ENCODE measurements at places on chromosomes 12 and 14.

GRCh38 chr12:124481772-124482566 is 85.4 kb downstream of the NCOR2 start:
- no peak for DNase-seq

DNA sequence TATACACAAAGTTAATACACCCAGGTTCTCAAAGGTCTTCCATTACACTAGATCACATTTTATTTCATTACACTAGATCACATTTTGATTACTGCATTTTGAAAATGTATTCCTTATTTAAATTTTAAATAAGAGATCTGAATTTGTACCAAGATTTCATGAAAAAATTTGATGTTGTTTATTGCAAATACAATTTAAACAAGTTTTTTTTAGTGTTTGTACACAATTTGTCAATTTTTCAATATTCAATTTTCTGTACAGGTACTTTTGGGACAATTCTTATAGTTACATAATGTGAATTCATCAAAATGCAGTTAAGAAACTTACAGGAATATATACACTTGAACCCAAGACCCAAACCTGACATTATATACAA is 14.3 kb downstream of the SLC38A2 start:
- no peak for DNase-seq

DNA sequence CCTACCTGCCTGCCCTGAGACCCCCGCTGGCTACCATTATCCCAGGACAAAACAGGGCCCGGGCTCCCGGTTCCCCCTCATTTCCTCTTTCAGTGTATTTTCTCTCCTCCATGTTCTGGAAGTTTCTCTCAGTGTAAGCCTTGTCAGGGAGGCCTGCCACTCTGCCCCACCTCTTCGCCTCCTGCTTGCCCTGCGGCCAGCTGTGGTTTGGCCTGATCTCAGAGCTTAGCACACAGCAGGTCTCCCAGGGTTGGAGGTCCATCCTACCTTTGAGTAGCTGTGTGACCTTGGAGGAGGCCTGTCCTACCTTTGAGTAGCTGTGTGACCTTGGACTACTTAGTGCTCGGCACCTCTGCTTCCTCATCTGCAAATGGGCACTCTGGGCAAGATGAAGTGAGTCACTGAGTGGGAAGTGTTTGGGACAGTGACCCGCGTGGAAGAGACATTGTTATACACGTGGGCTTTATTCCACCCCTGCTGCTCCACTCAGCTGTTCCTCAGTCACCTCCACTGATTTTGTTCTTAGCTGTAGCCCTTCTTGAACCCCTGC is 212.7 kb downstream of the ZFP36L1 start:
- DNase-seq: no peak

DNA sequence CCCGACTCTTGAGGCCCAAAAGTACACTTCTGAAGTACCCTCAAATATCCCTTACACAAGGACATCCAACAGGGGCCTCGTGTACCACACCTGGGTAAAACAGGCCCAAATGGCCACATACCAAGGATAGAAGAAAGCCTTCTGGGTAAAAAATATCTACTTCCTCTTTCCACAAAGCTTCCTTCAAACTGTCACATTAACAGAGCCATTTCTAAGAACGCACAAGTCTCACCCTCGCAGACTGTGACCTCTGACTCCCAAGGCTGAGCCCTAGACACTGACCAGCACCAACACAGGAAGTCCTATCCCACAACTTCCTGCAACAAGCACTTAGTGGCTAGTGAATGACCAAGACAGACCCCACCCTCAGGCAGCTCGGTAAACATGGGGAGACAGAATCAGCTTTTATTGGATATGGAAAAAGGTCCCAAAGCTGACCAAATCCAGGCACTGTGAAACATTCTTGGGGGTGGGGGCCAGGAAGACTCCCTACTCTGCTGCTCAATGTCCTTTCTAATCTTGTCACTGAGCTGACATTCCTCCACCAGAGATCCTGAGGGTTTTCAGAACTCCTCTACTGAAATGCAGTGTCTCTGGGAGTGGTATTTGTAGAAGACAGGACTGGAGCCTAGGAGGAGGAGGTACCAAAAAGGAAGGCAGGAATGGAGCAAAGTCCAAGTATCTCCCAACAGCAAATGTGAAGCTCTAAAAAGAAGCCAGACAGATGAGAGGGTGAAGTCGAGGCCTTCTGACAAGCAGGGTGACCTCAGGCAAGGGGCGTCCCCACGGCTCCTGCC is 15.9 kb downstream of the KCTD10 start:
- no peak for DNase-seq

GRCh38 chr14:104799244-104800014 is 1.5 kb upstream of the ZBTB42 start:
- DNase-seq: peak; percentile 20

DNA sequence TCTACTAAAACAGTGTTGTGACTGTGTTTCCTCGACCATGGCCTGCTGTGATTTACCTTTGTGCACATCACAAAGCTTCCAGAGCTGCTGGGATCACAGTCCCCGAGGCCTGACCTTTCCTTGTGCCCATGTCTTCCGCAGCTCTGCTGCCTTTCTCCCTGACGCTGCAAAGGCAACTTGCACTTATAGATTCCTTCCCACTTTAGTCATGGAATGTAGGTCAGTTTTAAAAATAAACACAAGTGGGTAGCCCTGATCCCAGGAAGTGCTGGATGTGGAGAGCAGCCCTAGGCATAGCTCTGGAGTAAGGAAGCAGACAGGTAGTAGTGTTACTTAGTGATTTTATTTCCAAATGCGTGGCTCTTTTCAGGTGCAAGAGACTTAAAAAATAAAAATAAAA is 825.7 kb downstream of the AACS start:
- DNase-seq: no peak

DNA sequence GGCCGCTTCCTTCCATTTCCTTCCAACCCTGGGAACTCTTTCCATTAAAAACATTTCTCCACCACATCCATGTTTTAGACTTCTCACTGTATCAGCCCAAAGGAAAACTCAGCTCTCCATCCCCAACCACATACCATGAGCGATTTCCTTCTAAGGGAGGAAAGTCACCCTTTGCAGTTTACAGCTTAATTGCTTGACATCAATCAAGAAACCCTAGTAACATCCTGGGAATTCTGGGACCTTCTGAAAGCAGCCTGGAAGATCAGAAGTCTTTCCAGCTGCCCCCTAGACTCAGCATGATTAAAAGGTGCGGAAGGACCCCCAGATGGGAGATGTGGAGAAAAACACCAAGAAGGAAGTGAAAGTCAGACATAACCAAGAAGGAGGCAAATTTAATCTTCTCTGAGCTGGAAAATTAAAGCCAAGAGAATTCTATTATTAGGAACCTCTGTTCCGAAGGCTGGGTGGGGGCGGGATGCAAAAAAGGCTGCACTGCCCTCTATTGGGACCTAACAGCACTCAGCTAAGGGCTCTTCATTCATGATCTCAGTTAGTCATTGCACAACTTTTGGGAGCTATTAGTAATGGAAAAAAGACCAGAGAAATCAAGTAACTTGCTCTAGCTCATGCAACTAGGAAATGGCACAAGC is 73.3 kb upstream of the PLXNC1 start:
- DNase-seq: no peak

- no peak for DNase-seq
Measured at GRCh38 chr14:89507521-89507920, 90.5 kb upstream of the FOXN3 start.

GRCh38 chr12:80183939-80184338 is 84.6 kb downstream of the OTOGL start:
- no peak for DNase-seq

DNA sequence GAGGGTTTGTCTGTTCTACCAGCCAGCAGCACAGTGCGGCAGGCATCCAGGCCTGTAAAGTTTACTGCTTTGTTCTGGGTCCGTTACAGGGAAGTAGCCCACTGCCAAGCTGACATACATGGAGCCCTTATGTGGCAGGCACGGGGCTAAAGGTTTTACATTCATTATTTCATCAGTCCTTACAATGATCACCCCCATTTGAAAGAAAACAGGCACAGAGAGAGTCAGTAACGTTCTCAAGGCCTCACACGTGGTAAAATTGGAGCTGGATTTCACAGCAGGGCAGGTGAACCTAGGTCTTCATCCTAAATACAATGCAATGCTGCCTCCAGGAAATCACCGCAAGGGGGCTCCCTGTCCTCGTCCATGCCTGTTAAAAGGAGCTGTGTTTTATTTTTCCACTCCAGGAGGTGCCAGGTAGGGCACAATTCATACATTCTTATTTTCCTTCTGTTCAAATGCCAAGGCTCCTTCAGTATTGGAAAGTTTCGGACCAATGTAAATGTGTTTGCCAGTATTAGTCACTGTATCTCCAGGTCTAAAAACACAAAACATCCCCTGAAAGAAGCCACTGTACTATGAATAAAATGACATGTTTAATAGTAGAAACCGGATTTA is 172.2 kb upstream of the GZMB start:
- peak; percentile 12 for DNase-seq

GRCh38 chr14:93926873-93927799 is at the start of gene FAM181A:
FAM181A (plus strand) TSS chr14:93927344; CDS start chr14:93928286, 942 bp downstream.
- DNase-seq: no peak

GRCh38 chr12:43338848-43339526 is 213.0 kb downstream of the ADAMTS20 start:
- no peak for DNase-seq

DNA sequence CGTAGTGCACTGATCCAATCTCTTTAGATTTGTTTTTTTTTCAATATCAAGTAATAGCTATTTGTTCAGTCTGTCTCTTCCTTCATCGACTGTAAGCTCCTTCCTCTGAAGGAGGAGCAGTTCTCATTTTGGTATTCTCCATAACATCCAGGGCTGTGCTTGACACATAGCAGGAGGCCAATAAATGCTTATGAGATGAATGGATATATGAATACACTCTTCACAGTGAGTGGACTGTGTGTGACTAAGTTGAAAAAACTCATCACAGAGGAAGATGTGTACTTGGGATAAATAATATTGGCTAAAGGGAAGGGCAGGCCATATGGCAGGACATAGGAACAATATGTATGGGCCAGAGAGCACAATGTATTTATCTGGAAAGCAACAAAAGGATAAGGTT is 205.3 kb upstream of the PRICKLE1 start:
- DNase-seq: no peak

DNA sequence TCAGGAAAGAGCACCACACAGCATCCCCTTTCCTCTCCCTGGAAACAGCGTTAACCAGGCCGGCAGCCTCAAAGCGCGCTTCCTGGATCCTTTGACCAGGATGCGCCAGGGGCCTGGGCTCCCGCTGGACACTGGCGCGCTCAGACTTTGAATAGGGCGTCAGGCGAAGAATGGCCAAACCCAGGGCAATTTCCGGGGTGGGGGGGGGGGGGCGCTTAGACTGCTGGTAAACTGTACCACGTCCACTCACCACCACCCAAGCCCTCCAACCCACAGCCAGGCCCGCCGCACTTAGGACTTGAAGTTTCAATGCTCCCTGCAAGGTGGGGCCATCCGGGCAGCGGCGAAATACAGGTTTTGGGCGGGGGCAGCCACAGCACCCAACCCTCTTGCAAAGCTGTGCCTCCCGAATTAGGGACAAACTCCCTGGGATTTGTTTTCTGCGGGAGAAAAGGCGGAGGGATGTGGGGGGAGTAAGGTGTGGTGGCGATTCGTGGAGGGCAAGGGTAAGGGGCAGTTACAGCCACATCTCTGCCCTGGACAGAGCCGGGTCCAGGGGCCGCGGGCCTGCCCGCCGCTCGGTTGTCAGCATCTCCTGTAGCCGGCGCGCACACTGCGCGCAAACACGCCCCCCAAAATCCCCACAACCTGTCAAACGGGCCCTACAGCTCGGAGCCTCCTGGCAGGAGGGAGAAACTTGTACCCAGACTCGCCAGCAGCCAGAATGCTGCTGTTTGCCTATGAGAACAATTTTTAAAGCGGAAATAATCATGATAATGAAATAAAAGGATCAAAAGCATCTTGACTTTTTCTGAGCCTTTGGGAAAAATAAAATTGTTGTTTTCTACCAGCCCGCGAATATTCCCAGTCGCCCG is 958 bp downstream of the RTN1 start:
- DNase-seq: no peak

GRCh38 chr14:23478109-23478759 is 8.7 kb downstream of the NGDN start:
- peak; percentile 84 for DNase-seq

GRCh38 chr14:37589715-37590427 is 5.2 kb downstream of the FOXA1 start:
- no peak for DNase-seq

DNA sequence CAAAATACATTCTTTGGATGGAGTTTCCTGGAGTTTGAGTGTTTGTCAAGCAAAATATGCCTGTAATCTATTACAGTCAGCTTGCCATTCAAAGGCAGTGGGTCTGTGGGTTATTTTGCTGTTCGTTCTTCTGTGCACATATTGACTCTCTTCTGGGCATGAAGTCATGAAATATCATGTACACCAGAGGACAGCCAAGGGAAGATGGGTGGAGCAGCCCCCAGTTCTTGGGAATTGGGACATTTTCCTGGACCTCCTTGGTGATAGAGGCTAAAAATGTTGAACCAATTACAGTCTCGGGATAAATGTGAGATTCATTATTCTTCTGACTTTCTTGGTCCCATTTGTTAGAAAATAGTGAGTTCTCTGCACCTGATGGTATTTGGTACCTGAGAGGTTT is 89.1 kb downstream of the FOXN4 start:
- DNase-seq: no peak

GRCh38 chr14:99384450-99385417 is 95.9 kb downstream of the SETD3 start:
- no peak for DNase-seq

DNA sequence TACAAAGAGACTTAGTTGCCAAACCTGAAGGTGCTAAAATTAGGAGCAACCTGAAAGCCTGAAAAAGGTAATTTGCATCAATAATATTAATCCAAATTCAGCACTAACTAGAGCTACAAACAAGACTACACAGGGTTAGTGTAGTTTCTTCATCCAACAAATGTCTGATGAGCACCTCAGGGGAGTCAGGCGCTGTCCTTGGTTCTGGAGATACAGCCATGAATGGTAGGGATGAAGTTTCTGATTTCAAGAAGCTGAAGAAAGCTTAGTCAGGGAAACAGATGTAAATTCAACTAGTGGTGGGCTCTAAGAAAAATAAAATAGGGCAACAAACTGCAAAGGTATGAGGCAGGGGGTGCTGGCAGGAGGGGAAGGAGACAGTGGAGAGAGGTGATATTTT is 266.3 kb downstream of the GLT1D1 start:
- no peak for DNase-seq

DNA sequence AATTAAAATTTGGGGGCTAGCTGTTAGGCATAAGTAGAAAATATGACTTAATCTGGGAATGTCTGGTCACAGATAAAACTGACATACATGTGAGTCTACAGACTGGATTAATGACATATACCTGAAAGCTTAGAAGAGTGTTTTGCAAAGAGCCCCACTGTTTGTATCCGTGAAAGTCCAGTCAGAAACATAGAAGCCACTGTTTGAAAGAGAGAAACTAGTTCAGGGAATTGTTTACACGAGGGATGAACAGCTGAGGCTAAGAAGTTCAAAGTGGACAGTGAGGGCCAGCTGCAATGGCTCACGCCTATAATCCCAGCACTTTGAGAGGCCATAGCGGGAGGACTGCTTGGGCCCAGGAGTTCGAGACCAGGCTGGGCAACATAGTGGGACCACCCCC is 36.2 kb upstream of the SGPP1 start:
- DNase-seq: no peak
